ENCODE measurements at places on chromosomes 1 and 21.

DNA sequence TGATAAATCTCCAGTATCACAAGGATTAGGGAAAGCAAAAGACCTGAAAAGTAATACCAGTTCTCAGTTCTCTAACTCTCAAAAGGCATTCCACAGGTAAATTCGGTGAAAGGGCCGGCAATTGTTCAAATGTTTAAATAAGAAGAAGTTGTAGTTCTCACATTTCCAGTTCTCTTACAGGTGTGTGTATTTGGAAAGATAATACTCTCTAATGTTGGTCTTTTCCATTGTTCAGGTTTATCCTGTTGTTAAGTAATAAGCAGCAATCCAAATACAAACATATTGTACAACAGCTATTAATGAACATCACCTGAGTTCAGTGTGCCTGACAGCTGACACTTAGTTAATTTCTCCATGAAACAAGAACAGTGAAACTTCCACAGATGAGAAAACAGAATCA, 13.2 kb upstream of the PRKAB2 start:
- DNase-seq: no peak

DNA sequence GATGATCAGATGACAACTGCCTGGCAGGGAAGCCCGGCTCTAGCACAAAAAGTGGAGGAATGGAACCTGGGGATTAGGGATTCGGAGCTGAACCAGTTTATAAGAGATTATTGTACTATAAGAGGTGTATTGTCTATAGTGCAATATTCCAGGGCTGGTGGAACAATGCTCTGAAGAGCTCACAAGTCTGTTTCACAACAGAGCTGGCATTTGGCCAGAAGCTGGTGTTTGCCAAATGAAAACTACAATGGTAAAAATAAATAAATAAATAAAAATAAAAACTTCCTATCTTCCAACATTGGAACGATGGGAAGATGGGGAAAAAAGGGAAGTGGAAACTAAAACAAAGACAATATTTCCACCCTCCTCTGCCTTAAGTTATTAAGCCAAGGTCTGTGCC, 73.5 kb downstream of the CHODL start:
- no peak for DNase-seq

- DNase-seq: peak; percentile 78
Measured at GRCh38 chr1:91282695-91283420, 121.8 kb downstream of the HFM1 start.

DNA sequence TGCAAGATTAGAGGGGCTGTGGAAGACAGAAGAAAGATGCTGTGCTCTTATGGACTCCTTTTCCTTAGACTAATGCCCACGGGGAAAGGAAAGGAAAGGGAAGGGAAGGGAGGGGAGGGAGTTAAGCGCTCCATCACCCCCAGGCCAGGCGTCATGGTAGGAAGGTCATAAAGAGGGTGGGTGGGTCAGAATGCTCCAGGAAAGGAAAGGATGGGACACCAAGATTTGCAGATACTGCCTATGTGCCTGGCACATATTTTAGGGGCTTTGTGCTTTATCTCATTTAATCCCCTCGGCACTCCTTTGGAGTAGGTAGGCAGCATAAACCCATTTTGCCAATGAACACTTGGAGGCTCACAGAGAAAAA, 41.4 kb downstream of the MAB21L3 start:
- DNase-seq: no peak

GRCh38 chr1:26450908-26451307, 18.8 kb downstream of the DHDDS start:
- DNase-seq: no peak

DNA sequence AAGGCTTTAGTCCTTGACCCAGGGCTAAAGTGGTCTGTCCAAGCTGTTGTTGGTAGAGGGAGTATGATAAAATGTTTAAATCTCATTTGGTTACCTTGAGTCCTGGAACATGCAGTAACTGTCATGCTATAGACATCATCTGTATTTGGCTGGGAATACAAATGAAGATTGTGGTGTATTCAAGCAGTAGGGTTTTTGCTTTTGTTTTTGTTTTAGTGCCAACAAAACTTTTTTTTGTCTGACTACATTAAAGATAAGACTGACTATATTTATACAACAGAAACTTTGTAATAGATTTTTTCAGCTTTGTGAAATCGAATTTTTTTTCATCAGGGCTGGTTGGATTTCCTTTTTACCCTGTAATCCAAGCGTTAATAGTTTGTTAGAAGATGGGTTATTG, 7.4 kb upstream of the SARS1 start:
- DNase-seq: no peak

All from fibroblast of skin of scalp (primary cell).